Activated effector memory CD4-positive, alpha-beta T cell treated with Interleukin-2 at 50 U/mL for 16 hours (primary cell): ENCODE measurements at places on chromosomes 5 and 9.

GRCh38 chr9:106146886-106147285 is 452.5 kb downstream of the TMEM38B start:
- DNase-seq, result no peak

DNA sequence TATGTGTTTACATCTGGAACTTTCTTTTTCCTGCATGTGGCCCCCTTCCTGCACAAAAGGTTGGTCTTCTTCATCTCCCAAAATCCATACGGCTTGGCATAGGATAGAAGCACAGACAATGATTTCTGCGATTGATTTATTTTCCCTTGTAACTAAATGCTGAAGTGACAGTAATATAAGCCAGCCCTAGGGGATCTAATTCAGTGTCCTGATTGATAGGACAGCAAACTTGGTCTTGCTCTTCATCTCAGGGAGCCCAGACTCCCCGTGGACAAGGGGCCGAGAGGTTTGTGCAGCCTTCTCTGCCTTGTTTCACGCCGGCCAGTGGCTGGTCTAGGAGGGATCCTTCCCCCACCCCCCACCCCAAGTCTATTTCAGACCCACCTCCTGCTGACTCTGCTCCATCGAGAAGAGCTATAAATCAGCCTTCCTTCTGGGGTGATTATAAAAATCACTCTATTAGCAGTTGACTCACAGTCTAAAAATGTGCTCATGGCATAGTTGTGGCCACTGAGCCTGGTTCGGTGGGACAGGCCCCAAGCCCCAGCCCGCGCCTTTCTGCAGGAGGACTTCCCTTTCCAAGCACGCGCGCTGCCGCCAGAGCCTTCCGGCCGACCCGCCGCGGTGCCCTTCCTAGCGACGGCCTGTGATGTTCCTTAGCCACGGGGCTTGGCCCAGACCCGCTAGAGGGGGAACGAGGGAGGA is 89.8 kb upstream of the COL5A1 start:
- no peak for DNase-seq

DNA sequence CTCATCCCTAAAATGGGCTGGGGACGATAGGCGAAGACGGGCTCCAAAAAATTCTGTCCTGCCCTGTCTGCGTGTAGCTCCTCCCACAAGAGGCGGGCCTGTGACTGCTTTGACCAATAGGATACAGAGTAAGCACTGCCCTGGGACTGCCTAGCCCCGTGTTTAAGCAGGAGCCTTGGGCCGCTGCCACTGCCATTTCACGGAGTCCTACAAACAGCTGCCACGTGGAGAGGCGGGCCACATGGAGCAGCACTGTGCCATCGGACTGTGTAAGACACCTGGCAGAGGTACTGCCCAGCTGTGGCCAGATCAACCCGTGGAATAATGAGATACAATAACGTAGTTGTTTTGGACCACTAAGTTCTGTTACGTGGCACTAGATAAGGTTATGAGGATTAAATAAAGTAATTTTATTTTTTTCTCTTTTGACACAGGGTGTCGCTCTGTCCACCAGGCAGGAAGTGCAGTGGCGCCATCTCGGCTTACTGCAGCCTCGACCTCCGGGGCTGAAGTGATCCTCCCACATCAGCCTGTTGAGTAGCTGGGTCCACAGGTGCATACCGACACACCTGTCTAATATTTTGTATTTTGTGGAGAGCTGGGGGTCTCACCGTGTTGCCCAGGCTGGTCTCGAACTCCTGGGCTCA is 87.2 kb downstream of the LMNB1 start:
- no peak for DNase-seq

GRCh38 chr5:178230879-178231538 is 1.6 kb downstream of the PHYKPL start:
- no peak for DNase-seq

- no peak for DNase-seq
These were observed 64.2 kb downstream of the NEK6 start for GRCh38 chr9:124321935-124322334.
